ENCODE measurements at places on chromosomes 11 and 22.

DNA sequence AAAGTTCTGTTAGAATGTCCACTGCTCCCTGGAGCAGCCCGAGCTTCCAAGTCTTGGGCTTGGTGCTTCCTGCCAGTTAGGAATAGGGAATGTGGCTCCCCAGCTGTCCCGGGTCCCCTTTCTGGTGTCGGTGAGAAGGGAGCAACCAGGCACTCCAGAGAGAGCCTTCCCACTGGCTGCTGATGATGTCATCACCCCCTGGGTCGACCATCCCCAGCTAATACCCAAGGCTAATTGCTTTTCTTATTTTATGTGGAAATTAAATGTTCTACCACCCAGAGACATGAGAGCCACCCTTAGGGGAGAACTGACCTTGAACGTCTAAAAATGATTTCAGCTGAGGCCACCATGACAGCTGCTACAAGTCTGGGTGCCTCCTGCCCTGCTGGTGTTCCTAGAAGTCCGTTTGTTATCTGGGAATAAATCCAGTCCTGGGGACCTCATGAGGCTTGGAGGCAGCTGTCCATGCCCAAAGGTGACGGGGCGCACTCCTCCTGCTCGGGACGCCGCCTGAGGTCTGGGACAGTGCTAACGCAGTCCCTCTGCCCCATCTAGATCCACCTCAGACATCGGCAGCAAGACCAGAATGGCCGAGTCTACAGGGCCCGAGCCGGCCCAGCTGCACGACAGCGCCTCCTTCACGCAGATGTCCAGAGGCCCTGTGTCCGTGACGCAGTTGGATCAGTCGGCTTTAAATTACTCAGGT is 42.3 kb downstream of the C11orf91 start:
- DNase-seq = no peak

- DNase-seq = no peak
These were observed 173.3 kb downstream of the TBC1D22A start for GRCh38 chr22:46935506-46936377.

GRCh38 chr22:19195796-19196731 is 17.5 kb upstream of the SLC25A1 start:
- no peak for DNase-seq

- DNase-seq = no peak
These were observed 6.8 kb upstream of the ESAM start for GRCh38 chr11:124768914-124769313.

- DNase-seq = no peak
These were observed 34.2 kb downstream of the IL18 start for GRCh38 chr11:112129656-112130055.

GRCh38 chr11:119999220-119999619 is 138.7 kb downstream of the TRIM29 start:
- no peak for DNase-seq

DNA sequence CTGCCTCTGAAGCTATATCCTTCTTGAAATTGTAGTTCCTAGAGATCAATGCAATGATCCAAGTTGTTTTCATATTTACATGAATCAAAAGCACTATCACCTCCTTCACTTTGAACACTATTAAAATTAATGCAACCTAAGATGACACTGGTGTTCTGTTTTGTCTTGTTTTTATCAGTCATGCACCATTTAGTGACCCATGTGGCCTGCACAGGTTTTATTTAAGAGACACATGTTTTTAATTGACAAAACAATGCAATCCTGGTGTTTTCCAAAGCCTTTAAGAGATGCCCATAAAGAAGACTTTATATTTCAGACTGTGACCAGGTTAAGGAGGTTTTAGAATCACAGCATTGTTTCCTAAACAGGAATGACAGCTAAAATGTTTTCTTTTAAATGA is 177.5 kb downstream of the FAM181B start:
- no peak for DNase-seq

DNA sequence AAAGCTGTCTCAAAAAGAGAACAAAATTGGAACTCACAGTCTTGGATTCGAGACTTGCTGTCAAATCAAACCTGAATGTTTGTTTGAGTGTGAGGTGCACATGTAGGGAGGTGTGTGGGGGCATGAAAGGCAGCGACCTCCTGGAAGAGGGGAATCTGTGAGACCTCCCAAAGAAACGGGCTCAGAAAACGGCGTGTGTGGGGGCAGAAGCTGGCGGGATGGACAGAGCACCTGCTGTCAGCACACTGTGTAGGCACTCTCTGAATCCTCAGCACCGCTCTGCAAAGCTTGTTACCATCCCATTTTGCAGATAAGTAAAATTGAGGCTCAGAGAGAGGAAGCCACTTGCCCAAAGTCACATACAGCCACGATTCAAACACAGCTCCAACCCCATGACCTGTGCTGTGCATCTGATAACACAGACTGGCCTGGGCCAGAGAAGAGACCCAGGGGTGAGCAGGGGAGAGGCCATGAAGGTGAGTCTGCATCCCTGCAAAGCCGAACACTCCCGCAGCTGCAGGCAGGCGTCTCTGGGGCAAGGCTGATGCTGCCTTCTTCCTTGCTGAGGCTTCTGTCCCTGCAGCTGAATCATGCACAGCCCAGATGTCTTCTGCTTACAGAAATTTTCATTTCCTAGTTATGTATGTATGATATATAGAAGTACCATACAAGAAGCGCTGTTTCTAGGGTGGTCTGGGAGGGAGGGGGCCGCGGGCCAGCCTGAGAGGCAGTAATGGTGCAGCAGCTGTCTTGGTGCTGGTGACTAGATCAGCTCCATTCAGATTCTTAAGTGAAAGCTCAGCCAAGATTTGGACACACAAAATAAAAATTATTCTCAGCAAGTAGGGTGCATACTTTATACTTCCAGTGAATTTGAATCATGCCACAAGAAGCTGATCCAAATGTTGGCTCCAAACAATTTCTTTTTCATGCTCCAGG is 67.3 kb upstream of the SHISAL1 start:
- DNase-seq = no peak

- no peak for DNase-seq
These were observed 9.3 kb downstream of the CXCR5 start for GRCh38 chr11:118892964-118893363.

DNA sequence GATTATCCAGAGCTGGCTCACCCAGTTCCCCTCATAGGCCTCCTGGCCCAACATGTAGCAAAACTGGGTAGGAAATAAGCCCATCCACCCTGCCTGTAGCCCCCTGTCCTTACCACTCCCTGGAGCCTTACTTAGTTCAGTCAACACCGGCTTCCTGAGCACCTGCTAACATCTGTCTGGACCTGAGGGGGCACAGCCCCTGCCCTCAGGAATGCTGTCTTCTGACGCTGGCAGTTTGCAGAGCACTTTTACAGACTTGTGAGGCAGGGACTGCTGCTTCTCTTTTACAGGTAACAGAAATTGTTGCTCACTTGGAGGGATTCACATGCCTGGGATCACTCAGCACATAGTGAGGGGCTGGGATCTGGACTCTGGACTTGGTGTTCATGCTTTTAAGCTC is 152.0 kb upstream of the TBCEL start:
- DNase-seq = no peak

GRCh38 chr22:37681556-37682049 is 4.5 kb upstream of the NOL12 start:
- no peak for DNase-seq

DNA sequence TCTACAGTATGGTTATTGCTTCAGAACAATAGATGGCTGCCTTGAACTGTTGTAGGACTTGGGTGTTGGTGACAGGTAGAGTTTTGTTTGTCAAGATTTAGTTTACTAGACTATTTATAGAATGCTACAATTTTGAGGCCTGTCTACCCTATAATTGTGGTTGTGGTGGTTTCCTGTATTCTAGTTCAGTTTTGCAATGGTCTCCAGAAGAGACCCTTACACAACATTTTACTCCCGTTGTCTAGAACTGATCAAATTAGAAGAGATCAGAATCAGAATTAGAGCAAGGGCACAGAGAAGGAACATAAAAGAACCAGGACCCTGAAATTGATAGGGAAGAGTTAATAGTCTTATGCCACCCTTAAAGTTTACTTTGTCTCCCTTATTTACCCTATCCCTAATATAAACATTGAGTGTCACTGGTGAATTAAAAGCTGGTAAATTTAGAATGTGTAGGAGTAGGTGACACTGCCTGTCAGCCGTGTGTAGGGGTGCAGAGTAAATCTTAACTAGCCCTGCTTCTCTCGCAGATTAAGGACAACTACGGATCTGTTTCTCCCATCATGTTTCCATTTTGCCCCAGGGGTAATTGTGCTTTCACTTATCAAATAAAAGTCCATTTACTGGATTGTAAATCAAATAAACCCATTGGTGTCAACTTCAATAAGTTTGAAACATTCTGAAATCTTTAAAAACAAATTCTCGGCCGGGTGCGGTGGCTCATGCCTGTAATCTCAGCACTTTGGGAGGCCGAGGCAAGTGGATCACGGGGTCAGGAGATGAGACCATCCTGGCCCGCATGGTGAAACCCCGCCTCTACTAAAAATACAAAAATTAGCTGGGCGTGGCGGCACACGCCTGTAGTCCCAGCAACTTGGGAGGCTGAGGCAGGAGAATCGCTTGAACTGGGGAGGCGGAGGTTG is 10.9 kb upstream of the PHLDB1 start:
- DNase-seq = no peak

DNA sequence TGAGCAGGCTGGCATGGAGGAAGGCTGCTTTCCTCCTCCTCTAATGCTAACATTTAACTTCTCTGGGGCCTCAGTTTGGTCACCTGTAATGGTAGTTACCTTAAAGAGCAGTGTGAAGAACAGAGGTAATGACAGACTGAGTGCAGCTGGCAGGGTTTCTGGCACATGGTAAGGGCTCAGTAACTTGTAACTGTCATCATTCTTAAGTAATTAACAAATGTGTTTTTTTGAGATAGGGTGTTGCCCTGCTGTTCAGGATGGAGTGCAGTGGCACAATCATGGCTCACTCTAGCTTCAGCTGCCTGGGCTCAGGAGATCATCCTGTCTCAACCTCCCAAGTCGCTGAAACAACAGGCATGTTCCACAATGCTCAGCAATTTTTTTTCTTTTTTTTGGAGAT is 242.0 kb upstream of the SYN3 start:
- no peak for DNase-seq

- no peak for DNase-seq
These were observed 19.1 kb upstream of the IL18BP start for GRCh38 chr11:71979602-71980001.

- DNase-seq = peak; percentile 90
These were observed 2.7 kb upstream of the KRTAP5-6 start for GRCh38 chr11:1694064-1694845.

- DNase-seq = no peak
These were observed 39.8 kb upstream of the POGLUT3 start for GRCh38 chr11:108538022-108538424.

- DNase-seq = no peak
These were observed 28.6 kb upstream of the PANX2 start for GRCh38 chr22:50141891-50142363.

DNA sequence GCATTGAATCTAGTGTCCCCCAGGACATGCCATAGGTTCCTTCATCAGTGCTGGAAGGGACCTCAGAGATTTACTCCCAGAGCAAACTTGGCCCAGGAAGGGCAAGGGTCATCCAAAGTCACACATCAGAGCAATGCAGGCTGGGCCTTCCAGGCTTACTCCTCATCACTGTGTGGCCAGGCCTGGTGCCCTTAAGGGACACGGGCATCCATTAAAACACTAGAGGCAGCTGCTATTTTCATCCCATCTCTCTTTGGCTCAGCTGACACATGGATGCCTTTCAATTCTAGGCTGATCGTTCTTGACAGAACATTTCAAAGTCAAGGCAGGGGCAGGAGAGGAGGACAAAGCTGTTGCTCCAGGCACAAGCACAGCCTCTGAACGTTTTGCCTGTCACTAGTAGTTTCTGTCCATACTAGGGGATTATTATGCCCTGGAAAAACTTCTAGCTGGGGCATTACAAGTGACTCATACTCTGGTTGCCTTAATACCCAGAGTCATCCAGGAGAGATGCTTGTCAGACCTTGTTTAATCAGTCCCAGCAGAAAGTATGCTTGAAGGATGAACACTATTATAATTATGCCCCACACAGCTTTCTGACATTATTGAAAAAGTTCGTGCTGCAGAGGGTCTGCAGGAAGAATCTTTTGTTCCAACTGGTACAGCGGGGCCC is 240.3 kb downstream of the TENM4 start:
- DNase-seq = no peak

DNA sequence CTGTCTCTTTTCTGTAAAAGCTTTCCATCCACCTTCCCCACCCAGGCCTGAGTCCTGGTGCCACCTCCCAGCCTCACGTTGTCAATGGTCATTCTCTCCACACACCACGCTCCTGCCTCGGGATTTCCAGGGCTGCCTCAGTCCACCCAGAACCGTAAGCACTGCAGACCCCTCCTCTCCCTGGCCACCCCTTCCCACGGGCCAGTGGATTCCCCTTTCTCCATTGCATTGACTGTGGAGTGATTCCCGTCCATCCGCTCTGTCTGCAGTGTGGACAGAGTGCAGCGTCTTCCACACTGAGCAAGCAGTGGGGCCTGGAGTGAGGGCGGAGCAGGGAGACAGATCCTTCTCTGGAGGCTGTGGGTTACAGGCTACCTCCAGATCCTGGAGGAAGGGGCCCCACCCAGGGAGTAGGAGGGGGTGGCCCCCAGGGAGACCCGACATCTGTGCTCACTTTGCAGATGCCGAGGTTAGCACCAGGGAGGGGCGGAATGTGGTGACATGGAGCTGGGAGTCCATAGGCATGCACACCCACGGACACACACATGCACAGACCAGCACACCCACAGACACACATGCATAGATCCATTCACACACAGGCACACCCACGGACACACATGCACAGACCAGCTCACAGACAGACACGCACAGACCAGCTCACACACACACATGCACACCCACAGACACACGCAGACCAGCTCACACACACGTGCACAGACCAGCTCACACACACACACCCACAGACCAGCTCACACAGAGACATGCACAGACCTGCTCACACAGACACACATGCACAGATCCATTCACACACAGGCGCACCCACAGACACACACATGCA is 109.6 kb upstream of the B3GAT1 start:
- DNase-seq = no peak

DNA sequence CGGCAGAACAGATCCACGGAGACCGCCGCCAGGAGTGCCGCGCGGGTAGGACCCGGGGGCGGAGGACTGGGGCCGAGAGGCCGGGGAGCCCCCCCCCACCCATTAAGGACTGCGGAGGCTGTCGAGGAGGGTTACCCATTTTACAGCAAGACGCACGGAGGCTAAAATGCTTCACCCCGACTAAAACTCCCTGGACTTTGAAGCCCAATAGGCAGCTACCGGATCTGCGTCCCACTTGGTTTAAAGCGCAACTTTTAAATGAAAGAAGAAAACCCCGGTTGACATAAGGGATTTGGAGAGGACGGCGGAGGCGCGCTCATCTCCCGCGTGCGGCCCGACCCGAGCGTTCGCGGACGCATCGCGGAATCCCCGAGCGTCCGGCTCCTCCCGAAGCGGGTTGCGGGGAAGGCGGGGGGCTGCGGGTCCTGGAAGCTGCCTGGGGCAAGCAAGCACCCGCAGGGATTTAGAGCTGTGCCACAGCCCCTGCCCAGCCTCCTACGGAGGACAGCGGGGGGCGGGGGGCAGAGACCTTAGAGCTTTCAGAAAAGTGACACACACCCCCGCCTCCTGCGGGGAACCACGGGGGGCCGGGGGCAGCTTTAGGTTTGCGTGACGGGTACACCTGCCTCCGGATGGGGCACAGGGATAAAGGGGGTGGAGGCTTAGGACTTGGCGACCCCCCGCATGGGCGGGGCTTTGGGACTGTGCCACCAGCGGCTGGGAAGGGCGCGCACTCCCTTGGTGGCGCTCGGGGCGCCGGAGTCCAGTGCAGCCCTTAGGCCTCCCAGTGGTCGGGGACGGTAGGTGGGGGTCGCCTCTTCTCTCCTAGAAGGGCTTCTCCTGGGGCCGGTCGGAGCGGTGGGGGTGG is 760 bp upstream of the CELSR1 start:
- DNase-seq = no peak

- DNase-seq = no peak
These were observed 19.8 kb downstream of the PTDSS2 start for GRCh38 chr11:469684-470560.

GRCh38 chr11:102204174-102204573 is 93.9 kb downstream of the YAP1 start:
- no peak for DNase-seq

Measured in left forelimb (tissue), 1 donor.